ENCODE measurements at places on chromosomes 1 and 21.

- DNase-seq, result no peak
These were observed 138.0 kb downstream of the HS2ST1 start for GRCh38 chr1:87052400-87052799.

GRCh38 chr1:30655672-30656071, 67.7 kb downstream of the MATN1 start:
- DNase-seq, result no peak

DNA sequence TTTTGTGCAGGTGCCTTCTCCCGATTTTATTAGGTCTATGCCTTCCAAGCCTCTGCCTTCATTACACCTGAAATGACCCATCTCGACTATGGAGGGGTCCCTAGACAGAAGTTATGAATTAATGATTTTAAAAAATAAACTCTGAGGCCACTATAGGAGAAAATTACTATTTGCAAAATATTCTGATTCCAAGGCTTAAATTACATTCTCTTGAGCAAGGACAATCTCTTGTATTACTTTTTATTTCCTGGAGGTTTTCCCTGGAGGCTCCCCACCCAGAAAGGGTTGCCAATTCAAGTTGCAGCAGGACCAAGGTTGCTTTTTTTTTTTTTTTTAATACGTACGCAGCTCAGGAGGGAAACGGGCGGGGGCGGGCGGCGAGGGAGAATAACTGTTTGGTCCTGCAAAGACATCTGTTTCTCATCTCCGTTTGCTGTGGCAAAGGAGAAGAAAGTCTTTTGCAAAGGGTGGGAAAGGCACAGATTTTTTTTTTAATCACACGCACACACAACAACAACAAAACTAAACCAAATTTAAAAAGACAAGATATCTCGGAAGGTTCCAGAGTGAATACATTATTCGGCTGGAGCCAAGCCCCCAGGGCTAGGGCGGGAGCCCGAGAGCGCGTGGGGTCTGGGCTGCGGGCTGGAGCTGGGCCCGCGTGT, 618 bp upstream of the SERTAD4 start:
- DNase-seq, result no peak

GRCh38 chr1:28456078-28456477, 49.8 kb upstream of the RCC1 start:
- DNase-seq, result no peak

GRCh38 chr1:203898458-203899352, 37.3 kb downstream of the SNRPE start:
- DNase-seq, result no peak

DNA sequence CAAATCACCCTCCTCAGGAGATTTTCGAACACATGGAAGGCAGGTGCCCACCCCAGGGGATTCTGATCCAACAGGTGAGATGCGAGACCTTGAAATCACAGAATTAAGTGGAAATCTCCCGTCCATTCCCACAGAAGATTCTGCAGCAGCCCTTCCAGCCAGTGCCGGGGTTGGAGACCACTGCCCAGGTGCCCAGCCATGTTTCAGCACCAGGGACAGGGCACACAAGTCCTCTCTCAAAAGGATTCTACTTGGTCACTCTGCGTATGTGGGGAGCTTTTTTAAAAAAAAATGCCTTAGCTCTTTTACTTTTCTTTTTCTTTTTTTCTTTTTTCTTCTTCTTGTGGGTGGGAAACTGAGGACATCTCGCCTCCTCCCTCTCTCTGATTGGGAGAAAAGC, 80.7 kb downstream of the VWA5B1 start:
- no peak for DNase-seq

DNA sequence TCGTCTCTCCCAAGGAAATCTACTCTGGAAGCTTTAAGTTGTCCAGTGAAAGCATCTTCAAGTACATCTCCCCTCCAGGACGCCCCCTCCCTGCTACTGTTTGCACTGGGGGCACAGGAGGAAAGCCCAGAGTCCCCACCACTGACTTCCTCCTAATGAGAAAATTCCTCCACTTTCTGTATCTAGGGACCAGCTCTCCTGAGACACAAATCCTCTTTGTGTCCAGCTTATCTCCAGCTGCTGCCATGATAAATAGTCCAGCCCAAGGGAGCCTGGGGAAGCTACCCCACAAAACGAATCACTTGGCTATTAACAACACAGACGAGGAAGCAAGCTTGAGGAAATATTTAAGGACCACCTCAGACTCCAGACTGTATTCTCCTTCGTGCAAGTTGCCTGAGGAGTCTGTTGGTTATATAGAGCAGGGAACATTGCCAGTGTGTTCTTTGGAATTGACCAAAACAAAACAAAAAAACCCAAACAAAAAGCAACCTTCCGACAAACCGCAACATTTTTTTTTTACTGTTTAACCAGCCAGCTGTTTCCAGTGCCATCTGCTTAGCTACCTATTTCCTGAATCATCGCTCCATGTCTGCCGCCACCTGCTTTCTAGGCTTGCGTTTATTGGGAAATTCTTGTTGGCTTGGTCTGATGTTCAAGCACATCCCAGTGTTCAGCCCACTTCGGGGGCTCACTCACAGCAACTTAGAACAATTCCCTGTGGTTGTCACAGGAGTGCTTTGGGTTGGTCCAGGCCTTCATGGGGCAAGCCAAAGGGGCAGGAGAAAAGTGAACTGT, 7.7 kb downstream of the C1orf226 start:
- DNase-seq, result peak; percentile 41

DNA sequence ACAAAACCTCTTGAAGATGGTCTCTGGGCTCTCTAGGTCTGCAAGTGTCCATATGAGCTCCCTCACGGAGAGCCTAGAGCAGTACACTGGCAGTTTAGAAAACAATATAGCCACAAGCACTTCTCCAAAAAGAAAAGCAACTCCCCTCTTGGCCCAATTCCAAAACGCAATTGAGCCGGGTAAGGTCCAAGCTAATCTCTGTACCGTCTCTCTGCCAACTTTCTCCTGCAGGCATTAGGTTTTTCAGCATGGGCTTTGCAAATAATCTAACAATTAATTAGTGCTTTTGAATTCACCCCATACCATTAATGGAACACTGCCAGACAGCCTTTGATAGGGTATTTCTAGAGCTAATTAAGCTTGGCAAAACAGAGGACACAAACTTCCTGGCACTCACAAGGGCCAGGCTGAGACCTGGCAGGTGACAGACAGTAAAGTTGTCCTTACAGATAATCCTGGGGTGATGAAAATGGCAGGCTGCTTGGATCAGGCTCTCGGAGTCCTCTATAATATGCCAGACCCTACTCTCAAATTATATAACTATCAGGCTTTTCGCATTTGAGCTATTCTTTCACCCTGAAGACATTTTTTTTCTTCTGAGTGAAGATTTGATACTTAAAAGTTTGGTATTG, 39.8 kb downstream of the TGFBR3 start:
- DNase-seq, result peak; percentile 6

- DNase-seq, result no peak
These were observed 76.4 kb upstream of the SLC45A1 start for GRCh38 chr1:8241417-8242014.

GRCh38 chr21:45126204-45126626, 51.8 kb downstream of the ADARB1 start:
- no peak for DNase-seq

- DNase-seq, result peak; percentile 51
These were observed 569 bp downstream of the ATF3 start for GRCh38 chr1:212608959-212609700.

DNA sequence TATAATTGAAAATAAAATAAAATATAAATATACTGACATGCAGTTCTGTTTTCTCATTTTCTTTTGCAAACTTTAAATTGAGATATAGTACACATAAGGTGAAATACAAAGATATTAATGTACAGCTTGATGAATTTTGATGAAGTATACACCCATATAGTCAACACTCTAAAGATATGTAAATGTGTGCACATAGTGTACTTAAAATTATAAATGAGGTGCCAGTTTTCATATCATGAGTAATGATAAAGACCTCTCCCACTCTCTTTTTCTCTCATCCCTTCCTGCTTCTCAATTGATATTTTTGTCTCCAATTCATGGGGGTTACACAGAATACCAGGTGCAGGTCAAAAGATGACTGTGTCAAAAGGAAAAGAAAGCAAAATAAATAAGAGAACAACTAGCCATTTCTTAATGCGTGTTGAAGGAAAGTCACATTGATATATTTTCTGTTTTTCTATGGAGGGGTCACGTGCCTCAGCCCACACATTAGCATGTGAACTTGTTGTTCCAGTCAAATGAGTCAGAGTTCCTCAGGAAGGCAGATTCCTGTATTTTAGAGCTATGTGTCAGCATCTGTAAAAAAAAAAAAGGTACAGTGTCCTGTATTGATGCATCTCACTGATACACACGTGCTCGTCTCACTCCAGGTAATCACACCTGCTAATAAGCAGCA, 64.3 kb upstream of the HOOK1 start:
- DNase-seq, result peak; percentile 61

DNA sequence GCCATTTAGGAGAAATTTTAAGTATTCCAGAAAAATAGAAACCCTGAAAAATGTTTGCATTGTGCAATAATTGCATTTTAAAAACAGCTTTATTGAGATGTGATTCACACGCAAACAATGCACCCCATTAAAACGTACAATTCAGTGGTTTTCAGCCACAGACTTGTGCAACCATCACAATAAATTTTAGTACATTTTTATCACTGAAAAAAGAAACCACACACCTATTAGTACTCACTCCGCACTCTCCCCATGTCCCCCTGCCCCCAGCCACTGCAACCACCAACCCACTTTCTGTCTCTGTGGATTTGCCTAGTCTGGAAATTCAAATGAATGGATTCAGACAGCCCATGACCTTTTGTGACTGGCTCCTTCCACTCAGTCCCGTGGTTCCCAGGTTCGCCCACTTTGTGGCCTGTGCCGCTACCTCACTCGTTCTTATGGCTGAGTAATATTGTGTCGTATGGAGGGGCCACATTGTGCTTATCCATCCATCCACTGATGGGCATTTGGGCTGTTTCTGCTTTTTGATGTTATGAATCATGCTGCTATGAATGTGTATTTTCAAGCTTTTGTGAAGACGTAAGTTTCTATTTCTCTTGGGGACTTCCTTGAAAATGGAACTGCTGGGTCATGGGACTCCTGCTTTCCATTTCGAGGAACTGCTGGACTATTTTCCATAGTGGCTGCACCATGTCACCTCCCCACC, 147.7 kb upstream of the ARHGEF16 start:
- DNase-seq, result peak; percentile 16

DNA sequence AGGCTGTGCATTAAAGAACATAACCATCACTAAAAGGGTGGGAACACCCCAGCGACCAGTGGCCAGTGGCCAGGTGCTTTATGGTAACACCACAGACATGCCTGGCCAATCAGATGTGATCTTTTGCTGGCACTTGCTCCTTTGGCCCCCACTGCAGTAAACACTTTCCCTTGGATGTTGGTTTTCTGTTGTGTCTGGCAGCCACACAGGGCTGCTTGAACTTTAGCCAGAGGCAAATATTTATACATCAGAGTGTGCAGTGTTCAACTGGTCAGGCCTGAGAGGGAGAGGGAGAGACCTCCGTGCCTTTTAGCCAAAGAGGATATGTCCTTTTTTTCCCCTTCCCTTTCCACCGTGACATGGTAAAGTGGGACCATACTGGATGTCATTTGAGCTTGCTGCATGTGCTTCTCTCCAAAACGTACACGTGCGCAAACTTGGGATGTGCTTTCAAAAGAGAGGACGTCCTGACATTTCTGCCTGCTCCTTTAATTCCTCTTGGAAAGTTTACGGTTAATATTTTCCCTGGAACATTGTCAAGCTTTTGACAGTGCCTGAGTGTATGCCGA, 101.2 kb downstream of the NFIA start:
- no peak for DNase-seq

DNA sequence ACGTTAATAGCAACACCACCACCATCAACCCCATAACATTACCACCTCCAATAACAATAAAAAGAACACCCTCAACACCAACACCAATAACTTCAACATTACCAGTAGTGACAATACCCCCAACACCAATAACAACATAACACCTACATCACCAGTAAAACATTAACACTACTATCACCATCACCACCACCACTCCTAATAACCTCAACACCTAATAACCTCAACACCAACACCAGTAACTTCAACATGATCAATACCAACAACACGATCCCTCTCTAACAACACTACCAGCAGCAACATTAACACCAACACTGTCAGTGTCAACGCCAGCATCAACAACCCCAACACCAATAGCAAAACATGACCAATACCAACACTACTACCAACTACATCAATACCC, 57.2 kb downstream of the TAS1R2 start:
- no peak for DNase-seq

- DNase-seq, result no peak
These were observed 8.1 kb upstream of the KTI12 start for GRCh38 chr1:52041551-52042185.

DNA sequence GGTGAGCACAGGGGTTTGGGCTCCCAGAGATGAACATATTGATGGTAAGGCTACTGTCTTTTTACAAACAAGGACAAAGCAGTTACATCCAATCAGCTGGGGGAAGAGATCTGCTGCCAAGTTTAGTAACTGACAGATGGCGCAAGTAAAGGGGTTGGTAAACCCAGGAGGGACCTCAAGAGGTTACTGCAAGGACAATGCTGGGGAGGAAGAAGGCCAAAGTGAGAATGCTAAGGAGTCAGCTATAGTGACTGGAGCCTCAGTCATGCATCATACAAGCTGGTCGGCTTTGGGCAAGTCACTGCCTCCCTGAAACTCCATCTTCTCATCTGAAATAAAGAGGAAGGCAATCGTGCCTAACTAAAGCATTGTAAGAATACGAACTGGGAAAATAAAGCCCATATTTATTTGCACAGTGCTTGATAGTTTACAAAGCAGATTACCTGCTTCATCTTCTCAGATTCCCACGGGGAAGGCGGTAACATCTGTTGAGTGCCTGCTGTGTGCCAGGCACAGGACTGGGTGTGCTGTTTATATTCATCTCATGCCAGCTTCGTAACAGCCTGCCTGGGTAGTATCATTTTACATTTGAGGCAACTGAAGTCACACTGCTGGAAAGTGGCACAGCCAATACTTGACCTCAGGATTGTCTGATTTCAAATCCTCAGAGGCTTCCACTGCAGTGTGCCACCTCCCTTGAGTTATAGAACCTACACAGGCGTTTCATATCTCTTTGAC, 114.8 kb downstream of the BEND5 start:
- no peak for DNase-seq

DNA sequence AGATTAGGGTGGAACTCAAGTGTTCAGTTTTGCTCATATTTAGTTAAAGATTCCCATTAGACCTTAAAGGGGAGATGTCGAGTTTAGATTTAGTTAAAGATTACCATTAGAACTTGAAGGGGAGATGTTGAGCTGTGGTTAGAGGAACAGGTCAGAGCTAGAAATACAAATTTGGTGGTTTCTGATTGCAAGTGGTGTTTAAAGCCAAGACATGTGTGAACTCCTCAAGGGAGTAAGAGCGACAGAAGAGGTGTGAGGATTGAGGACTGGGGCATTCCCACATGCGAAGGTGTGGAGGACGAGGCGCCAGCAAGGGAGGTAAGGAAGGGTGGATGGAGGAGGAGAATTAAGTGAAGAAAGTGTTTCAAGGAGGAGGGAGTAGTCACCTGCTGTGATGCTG, 168.6 kb downstream of the IER5 start:
- no peak for DNase-seq

DNA sequence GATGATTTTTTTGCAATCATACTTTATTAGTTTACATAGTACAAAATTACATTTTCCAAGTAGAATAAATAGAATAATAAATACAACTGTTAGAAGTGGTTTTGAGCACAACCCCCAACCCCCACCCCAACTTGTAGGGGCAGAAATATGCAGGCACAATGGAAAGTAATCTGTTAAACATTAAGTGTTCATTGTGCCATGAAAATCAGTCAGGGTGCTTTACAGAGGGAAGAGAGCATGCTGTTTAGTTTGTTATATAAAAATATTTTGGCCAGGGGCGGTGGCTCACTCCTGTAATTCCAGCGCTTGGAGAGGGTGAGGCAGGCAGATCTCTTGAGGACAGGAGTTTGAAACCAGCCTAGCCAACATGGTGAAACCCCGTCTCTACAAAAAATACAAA, 2.6 kb downstream of the OR10T2 start:
- no peak for DNase-seq

Measured in SW480 (cell line).